BJ (cell line): ENCODE measurements at places on chromosomes 6 and 20. TPM values are rescaled to one million over a fixed set of nuclear protein-coding genes. Genes with fewer than 3 reads are reported as not detected.

DNA sequence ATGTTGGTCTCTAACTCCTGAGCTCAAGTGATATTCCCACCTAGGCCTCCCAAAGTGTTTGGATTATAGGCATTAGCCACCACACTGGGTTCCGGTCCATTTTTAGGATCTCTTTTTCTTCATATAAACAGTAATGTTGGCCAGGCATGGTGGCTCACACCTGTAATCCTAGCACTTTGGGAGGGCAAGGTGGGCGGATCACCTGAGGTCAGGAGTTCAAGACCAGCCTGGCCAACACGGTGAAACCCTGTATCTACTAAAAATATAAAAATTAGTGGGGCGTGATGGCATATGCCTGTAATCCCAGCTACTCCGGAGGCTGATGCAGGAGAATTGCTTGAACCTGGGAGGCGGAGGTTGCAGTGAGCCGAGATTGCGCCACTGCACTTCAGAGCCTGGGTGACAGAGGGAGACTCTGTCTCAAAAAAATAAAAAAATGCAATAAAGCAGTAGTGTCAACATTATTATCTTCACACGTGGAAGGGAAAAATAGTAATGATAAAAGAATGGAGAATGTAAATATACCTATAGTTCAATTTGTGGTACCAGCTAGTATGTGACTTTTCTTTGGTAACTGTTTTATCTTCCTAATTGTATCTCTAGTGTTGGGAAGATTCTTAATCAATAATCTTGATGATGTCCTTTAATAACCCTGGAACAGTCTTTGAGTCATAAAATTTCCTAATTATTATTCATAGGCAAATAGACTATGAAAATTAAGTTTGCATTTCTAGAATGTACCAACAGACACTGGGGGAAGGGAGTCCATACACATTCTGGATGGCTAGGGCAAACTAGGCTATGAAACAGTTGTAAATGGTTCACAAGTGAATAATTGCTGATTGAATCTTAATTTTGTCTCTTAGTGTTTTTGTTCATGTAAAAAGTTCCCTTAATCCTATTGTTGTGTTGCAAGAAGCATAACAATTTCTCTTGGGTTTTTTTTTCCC is 3.6 kb downstream of the PARD6B start:
- no peak for DNase-seq

GRCh38 chr6:108947114-108947854 is 99.1 kb downstream of the ARMC2 start:
- DNase-seq: peak; percentile 75

SLC26A8 gene
- 0.12 TPM in 1 of 2 replicates, not detected in the other for polyA plus RNA-seq

GRCh38 chr6:25997921-25998320 is 35.3 kb downstream of the TRIM38 start:
- DNase-seq: no peak

RREB1 gene
- polyA plus RNA-seq: 1.2 and 1.5 TPM in 2 replicates

CST2 gene
- polyA plus RNA-seq: not detected in 2 replicates

ZNF311 gene
- 0.74 and 1.0 TPM in 2 replicates for polyA plus RNA-seq

DNA sequence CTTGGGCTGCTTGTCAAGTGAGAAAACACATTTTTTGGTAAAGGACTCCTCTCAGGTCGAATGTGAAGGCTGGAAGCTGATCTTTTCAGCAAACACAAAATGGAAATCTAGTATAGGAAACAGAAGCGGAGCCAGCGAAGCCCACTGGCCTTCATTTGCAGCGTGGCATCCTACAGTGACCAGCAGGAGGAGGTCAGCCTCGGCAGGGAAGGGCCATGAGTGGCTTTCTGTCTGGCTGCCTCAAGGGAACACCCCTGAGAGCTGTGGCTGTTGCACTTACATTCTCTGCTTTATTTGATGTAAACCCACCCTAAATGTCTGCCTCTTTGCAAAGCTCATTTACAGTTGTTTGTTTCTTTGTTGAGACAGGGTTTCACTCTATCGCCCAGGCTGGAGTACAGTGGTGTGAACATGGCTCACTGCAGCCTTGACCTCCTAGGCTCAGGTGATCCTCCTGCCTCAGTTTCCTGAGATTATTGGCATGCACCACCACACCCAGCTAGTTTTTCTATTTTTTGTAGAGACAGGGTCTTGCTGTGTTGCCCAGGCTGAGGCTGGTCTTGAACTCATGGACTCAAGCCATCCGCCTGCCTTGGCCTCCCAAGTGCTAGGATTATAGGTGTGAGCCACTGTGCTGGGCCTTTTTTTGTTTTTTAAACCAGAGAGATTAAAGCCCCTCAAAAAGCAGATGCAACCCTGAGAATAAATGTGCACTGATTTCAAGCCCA is 322.0 kb upstream of the SOX4 start:
- DNase-seq: no peak

TINAG gene
- polyA plus RNA-seq: not detected in 2 replicates

DNA sequence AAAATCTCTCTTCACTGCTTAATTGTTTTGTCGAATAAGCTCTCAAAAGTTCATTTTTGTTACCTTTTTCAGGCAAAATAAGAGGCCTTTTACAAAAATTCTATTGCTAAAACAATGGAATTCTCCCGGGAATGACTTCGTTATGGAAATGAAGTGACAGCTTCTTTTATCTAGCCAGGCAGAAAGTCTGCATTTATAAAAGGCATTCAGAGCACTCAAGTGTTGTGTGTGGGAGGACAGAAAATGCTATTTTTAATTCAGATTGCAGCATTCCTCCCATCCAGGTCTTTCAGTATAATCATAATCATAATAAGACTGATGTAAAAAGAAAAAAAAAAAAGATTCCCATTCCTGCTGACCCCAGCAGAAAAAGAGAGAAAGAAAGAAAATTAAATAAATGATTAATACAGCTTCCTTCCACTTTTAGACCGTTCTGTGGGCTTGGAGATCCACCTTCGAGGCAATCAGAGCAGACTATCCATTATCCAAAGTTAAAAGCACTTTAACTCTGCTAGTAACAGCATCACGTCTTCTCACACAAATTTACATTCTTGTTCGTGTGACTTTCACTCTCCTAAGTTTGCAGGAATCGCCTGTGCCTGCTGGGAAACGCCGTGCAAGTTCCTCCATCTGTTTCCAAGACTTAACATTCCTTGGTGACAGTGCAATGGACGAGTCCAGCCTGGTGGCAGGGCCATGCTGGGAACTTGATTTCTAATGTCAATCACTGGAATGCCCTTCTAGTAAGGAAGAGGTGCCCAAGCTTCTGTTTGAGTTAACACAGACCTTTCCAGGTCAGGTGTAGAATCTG is 258.8 kb downstream of the GMPR start:
- no peak for DNase-seq

C6orf163 gene
- polyA plus RNA-seq: 0.20 and 0.78 TPM in 2 replicates

DNA sequence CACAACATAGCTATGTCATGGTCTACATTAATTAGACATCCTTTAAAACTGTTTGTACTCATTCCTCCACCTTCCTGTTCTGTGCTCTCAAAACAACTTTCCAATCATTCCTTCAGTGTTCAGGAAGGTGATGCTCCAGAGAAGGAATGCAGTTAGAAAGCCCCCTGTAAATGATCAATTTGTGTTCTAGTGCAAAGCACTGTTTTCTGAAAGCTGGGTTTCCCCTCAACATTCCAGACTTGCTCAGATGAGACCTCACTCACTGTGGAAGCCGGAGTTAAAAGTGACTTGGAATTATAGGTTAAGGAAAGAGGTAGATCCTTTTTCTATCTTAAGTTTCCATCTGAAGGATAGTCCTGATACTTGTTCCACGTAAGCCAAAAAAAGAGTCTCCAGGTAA is 95.9 kb downstream of the BMP2 start:
- no peak for DNase-seq

PDE10A gene
- 0.36 and 0.40 TPM in 2 replicates for polyA plus RNA-seq

MCCD1 gene
- polyA plus RNA-seq: not detected in 2 replicates

GRCh38 chr6:114389111-114389510 is 46.3 kb upstream of the HS3ST5 start:
- no peak for DNase-seq

ENPP3 gene
- 0.02 TPM in 1 of 2 replicates, not detected in the other for polyA plus RNA-seq

DNA sequence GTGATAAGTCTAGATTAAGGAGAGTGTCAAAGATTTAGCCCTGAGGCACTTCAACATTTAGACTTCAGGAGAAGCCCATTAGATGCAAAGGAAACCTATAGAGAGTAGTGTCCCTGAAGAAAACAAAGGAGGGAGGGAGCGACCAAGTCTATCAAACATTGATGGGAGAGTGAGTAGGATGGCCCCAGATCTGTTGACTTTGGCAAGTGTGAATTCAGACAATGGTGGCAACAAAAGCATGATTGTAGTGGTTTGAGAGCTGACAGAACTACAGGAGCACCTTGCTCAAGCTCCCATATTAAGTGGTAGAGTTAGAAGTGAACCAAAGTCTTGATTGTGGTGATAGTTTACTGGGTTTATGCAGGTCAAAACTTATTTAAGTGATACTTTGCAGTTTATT is 979 bp upstream of the ABCF1 start:
- DNase-seq: no peak

SGK2 gene
- 0.16 and 0.47 TPM in 2 replicates for polyA plus RNA-seq

PNLDC1 gene
- not detected in 2 replicates for polyA plus RNA-seq

DNA sequence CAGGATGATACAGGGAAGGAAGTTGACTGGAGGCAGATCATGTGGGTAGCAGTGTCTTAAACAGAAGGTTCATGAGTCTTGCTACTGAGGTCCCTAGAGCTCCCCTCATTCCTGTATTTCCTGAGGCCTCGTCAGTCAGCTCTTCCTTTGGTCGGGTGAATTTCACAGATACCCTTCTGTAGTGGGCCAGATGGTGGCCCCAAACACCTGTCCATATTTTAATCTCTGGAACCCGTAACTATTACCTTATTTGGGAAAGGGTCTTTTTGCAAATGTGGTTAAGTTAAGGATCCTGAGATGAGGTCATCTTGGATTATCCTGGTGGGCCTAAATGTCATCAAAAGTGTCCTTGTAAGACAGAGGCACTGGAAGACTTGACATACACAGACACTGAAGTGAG is 9.6 kb downstream of the KCNS1 start:
- no peak for DNase-seq

DNA sequence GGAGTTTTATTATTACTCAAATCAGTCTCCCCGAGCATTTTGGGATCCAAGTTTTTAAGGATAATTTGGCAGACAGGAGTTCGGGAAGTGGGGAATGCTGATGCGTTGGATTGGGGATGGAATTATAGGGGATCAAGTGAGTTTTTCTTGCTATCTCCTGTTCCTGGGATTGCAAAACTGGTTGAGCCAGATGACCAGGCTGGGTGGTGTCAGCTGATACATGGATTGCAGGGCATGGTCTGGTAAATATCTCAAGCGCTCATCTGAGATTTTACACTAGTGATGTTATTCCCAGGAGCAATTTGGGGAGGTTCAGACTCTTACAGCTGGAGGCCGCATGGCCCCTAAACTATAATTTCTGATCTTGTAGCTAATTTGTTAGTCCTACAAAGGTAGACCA is 54.7 kb downstream of the ENPP1 start:
- DNase-seq: no peak

DNA sequence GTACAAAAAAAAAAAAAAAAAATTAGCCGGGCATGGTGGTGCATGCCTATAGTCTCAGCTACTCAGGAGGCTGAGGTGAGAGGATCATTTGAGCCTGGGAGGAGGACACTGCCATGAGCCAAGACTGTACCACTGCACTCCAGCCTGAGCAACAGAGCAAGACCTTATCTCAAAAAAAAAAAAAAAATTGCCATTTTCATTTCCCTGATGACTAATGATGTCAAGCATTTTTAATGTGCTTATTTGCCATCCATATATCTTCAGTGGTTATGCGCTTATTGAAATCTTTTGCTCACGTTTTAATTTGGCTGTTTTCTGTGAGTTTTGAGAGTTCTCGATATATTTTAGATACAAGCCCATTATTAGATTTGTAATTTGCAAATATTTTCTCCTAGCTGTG is 46.7 kb downstream of the PFDN4 start:
- no peak for DNase-seq
